ENCODE measurements at places on chromosomes 7 and 10.
A peak's percentile ranks its signal among the peaks of the same experiment; 100 is the strongest.

DNA sequence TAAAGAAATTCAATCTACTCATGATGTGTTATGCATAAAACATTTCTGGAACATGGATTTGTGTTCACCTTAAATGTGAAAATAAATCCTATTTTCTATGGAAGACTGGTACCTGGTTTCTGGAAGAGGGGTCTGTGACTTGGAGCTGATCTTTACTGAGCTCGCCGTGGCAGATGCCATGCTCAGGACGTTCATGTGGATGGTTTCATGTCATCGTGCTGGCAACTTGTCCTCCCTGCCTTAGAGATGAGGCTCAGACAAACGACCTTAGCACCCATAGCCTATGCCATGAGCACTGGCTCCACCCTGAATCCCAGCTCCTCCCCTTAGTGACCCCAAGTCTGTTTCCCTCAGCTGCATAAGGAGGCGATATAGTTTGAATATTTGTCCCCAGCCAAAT, 7.3 kb downstream of the PPIF start:
- no peak for DNase-seq

GRCh38 chr10:132512052-132512442, 25.5 kb upstream of the INPP5A start:
- no peak for DNase-seq

- DNase-seq: peak; percentile 12
These were observed 259.8 kb upstream of the SEMA3A start for GRCh38 chr7:84454174-84454959.

- DNase-seq: no peak
These were observed 38.1 kb downstream of the LDB3 start for GRCh38 chr10:86706401-86706841.

DNA sequence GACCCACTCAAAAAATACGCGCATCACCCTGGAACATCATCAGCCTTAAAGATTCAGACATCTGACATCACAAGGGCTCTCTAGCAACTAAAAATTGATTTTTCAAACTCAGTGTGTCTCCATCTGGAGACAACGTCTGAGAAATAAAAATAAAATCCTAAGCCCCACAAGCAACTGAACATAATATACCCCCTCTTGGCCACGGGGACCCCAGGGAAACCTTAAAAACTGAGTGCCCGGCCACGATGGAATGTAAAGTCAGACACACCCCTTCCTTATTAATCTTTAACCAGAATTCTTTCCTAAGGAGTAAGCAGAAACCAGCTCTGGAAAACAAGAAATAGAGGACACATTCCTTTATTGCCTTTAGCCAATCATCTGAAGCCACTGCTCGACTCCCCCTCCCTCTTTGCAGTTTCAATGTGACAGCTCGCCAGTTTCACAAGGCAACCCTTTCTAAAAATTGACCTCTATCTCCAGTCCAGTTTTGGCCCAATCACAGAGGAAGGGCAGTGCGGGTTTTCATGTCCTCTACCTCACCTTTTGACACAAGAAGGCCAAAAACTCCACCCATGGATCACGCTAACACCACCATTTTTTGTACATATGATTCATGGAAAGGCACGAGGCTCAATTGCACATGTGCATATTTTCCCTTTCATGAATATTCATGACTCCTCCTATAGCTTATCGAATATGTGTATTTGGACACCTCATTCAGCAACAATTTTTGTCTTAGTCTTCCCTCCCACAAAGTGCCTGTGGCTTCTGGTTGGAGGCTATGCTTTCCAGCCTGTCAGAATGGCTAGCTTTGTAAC, 24.2 kb downstream of the IFIT3 start:
- no peak for DNase-seq

DNA sequence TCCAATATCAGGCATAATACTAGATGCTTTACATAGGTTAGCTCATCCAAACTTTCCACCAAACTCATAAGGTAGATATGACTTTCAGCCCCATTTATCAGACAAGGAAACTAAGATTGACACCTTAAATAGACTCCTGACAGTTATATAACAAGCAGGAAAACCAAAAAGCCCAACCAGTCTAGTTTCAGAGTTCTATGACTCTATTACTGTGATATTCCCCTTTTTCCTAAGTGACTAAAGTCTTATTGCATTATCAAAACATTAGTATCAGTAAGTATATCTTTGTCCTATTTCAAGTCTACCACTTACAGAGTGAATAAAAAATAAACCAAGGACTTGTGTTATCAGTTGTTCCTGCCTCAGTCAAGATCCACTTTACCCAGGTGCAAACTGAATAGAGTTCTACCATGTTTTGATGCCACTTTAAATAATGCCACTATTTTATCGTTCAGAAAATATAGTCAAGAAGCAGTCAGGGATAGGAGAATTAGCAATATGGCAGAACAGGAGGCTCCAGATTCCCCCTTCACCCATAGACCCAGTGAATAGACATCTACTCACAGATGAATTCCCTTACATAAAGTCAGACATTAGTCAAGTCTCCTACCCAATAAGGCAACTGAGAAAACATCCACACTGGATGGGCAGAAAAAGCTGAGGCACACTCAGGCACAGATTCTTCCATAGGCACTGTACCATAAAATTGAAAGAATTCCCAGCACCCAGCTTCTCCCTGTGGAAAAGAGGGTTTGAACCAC, 74.1 kb downstream of the CRPPA start:
- no peak for DNase-seq

DNA sequence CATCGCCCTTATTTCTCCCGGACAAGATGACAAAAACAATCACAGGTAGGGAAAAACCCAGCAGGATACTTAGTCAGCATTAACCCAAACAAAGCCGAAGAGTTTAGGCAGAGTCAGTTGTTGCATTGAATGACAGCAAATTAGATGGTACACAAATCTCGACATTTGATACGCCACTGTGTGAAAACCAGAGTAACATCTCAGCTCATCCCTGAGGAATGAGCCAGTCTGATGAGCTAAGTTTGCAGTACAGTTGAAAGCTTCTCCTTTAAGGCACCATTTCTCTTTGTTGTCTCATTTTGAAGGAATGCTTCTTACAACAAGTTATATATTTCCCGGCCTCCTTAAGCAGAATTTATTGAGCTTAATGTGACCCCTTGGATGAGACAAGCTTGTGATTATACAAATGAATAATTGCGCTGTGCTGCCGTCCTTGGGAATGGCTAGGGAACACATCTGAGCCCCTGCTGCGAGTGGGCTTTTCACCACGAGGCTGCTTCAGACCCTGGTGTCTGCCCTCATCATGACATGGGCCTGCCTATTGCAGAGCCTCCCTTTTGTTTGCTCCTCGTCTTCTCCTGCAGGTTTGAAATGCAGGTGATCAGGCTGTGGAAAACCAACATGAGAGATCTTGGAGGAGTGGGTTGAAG, 137.3 kb downstream of the CELF2 start:
- DNase-seq: peak; percentile 6

Measured in NCI-H69 (cell line).